HFFc6 (cell line): ENCODE measurements at places on chromosomes 16 and 17. TPM values are rescaled to one million over a fixed set of nuclear protein-coding genes. Genes with fewer than 3 reads are reported as not detected.

- H3K36me3 ChIP-seq, result no peaks in the 10 kb centered on the region
- no peaks in the 10 kb centered on the region for H3K4me1 ChIP-seq
- DNase-seq, result no peak
- H3K27me3 ChIP-seq, result peaks cover 42% of the 10 kb centered on the region
- H3K4me3 ChIP-seq, result no peak overlapping the region
These were observed 126.9 kb downstream of the MRM1 start for GRCh38 chr17:36728030-36728991.

DNA sequence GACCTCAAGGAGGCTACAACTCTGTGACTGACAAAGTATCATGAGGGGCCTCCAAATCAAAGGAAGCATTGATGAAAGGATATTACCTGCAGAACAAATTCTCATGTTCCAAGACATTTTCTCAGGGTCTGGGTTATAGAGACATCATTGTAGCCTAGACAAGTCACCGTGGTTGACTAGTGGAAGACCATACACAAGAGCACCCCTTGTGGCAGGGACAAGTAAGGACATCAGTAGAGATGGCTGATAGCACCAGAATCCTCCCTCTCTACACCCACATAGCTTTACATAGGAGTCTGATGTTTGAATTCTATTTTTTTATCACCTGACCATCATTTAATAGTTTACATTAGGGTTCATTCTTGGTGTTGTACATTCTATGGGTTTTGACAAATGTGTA lies 32.5 kb upstream of the CDH8 start:
- H3K4me1 ChIP-seq, result no peaks in the 10 kb centered on the region
- H3K36me3 ChIP-seq, result no peaks in the 10 kb centered on the region
- peaks cover 2% of the 10 kb centered on the region; the same call in 1 of the 2 replicates for H3K27me3 ChIP-seq
- H3K4me3 ChIP-seq, result no peak overlapping the region
- H3K27ac ChIP-seq, result no peak overlapping the region

GRCh38 chr17:34726536-34727384 lies 147.4 kb downstream of the TMEM132E start:
- H3K36me3 ChIP-seq, result peaks cover 3% of the 10 kb centered on the region; the same call in 1 of the 2 replicates
- no peak overlapping the region for H3K4me3 ChIP-seq
- H3K27me3 ChIP-seq, result no peaks in the 10 kb centered on the region; the same call in 1 of the 2 replicates
- no peaks in the 10 kb centered on the region for H3K4me1 ChIP-seq

GRCh38 chr16:65392806-65393565 lies 271.1 kb upstream of the CDH11 start:
- no peak overlapping the region for H3K4me3 ChIP-seq
- no peak for DNase-seq
- no peaks in the 10 kb centered on the region; the same call in 1 of the 2 replicates for H3K27me3 ChIP-seq
- H3K36me3 ChIP-seq, result peaks cover 16% of the 10 kb centered on the region
- H3K27ac ChIP-seq, result no peak overlapping the region

DNA sequence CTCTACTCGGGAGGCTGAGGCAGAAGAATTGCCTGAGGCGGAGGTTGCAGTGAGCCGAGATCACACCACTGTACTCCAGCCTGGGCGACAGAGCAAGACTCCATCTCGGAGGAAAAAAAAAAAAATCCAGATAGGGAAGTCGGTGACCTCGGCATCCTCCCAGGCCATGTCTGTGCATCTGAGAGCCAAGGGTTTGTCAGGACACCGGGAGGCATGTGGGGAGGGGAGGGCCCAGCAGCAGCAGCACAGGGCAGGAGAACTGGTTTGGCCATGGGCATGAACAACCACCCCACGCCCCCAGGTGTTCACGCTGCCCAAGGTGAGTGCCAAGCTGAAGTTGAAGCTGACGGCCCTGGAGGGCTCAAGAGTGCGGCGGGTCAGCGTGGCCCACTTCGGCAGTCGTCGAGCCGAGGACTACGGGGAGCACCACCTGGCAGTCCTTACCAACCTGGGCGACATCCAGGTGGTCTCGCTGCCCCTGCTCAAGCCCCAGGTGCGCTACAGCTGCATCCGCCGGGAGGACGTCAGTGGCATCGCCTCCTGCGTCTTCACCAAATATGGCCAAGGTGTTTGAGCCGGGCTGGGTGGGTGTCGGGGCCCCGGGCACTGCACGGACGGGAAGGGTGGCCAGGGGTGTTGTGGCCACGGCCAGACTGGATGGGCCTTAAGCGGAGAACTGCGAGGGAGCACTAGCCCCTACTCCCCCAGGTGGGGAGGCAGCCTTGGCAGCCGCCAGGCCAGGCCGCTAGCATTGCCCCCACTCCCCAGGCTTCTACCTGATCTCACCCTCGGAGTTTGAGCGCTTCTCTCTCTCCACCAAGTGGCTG lies 14.7 kb upstream of the MYO15B start:
- no peak for DNase-seq
- no peak overlapping the region for H3K27ac ChIP-seq
- no peaks in the 10 kb centered on the region for H3K36me3 ChIP-seq
- H3K27me3 ChIP-seq, result peaks cover 25% of the 10 kb centered on the region

- H3K27me3 ChIP-seq, result peaks cover 4% of the 10 kb centered on the region
- peaks cover 16% of the 10 kb centered on the region for H3K36me3 ChIP-seq
- peak overlapping the region; percentile 97 for H3K27ac ChIP-seq
- peak; percentile 83 for DNase-seq
These were observed 68.8 kb downstream of the AMFR start for GRCh38 chr16:56356276-56357240.

DNA sequence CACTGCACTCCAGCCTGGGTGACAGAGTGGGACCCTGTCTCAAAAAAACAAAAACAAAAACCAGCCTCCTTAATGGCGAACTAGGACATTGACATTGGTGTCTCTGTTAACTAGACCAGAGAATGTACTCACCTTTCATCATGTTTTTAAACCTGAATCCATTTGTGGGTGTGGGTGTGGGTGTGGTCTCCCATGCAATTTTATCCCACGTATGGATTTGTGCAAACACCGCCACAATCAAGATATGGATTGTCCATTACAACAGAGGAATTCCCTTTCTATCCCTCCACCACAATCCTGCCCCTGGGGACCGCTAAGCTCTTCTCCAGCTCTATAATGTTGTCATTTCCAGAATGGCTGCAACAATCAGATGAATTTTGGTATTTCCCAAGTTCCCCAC lies 49.9 kb downstream of the DNAH17 start:
- H3K4me3 ChIP-seq, result no peak overlapping the region
- no peaks in the 10 kb centered on the region for H3K36me3 ChIP-seq
- no peak overlapping the region for H3K27ac ChIP-seq
- H3K4me1 ChIP-seq, result no peaks in the 10 kb centered on the region
- H3K27me3 ChIP-seq, result peaks cover 20% of the 10 kb centered on the region

DNA sequence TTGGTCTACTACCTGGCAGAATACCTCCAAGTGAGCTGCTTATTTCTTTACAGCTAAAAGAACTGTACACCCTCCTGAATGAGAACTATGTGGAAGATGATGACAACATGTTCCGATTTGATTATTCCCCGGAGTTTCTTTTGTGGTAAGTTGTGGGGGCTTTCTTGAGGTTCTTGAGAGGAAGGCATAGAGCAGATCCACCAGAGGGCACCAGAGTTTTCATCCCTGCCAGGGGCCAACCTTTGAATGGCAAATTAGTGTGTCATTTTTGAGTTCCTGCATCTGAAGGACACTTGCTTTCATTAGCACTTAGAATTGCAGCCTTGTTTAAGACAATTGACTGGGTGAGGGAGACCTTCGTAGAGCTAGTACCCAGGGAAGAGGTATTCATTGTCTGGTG lies 35.0 kb downstream of the NMT1 start:
- no peak overlapping the region for H3K4me3 ChIP-seq
- peaks cover 48% of the 10 kb centered on the region for H3K36me3 ChIP-seq
- peaks cover 45% of the 10 kb centered on the region for H3K4me1 ChIP-seq
- peaks cover under 1% of the 10 kb centered on the region; the same call in 1 of the 2 replicates for H3K27me3 ChIP-seq

GRCh38 chr16:81035975-81036750 lies 521 bp downstream of the ATMIN start:
- H3K27ac ChIP-seq, result peak overlapping the region; percentile 73
- H3K4me1 ChIP-seq, result peaks cover 17% of the 10 kb centered on the region
- peak; percentile 2 for DNase-seq
- peaks cover 2% of the 10 kb centered on the region for H3K27me3 ChIP-seq
- H3K4me3 ChIP-seq, result peak overlapping the region; percentile 94

DNA sequence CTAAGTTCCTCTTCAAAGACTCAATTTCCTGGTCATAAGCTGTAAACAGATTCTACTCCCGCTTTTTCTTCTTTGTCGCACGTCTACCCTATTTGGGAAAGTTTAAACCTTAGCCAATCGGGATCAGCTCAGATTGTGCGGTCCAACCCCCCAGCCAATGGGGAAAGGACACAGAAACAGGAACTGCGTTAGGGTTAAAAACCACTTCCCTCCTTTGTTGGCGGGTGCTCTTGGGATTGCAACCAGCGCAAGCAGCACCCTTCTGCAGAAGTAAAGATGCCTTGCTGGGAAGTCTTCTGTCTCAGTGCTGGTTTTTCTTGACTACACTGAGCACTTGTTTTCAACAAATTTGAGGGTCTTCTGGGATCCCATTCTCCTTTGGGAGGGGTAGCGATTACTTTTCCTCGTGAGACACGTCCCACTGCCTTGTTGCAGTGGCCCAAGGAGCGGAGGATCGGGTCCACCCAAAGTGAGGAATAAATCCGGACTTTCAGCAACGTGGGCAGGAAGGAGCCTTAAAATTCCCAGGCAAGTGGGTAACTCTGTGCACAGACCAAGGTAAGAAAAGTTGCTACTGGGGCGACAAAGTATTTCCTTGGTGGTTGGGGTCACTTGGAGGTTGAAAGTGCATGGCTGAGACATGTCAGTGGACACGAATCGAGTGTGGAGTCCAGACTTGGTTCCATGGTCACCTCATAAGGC lies 1.0 kb upstream of the YPEL3 start:
- H3K4me1 ChIP-seq, result peaks cover 17% of the 10 kb centered on the region
- H3K27me3 ChIP-seq, result peaks cover 4% of the 10 kb centered on the region
- H3K27ac ChIP-seq, result peak overlapping the region; percentile 69
- DNase-seq, result no peak
- H3K36me3 ChIP-seq, result peaks cover 16% of the 10 kb centered on the region

DNA sequence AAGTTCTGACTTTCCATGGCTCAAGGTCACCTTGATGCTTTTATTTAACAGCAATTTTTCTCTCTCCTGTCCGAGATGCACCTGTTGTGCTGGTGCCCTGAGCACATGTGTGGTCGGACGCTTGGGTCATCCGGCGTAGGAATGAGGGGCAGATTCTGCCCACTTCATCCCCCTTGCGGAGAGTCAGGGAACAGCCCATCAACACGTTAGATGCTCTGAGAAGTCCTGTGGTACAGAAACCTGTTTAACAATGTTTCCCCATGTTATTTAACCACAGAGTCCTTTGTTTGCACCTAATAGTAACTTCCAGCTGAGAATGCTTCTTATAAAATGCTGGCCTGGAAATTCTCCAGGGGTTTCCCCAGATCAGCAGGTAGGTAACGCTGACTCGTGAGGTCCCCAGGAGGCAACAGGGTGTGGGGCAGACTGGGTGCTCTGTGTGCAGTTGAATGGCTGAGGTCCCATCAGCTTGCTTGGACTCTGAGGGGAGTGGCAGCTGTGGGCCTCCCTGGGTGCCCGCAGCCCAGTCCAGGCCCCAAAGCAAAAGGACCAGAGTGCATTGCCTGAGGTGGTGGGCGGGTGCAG lies 17.8 kb downstream of the DOC2B start:
- no peak overlapping the region for H3K27ac ChIP-seq
- H3K4me1 ChIP-seq, result no peaks in the 10 kb centered on the region
- no peak for DNase-seq
- no peak overlapping the region for H3K4me3 ChIP-seq

DNA sequence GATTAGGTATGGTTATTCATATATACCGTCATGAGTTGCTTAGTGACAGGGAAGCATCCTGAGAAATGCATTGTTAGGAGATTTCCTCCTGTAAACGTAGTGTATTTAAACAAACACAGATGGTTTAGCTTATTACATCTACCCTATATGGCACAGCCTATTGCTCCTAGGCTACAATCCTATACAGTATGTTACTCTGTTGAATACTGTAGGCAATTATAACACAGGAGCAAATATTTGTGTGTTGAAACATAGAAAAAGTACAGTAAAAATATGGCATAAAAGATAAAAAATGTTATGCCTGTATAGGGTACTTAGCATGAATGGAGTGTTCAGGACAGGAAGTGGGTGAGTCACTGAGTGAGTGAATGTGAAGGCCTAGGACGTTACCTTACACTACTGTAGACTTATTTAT lies 157.7 kb downstream of the CDH11 start:
- H3K4me3 ChIP-seq, result no peak overlapping the region
- peaks cover 9% of the 10 kb centered on the region; the same call in 1 of the 2 replicates for H3K27me3 ChIP-seq
- H3K27ac ChIP-seq, result peak overlapping the region; percentile 75

DNA sequence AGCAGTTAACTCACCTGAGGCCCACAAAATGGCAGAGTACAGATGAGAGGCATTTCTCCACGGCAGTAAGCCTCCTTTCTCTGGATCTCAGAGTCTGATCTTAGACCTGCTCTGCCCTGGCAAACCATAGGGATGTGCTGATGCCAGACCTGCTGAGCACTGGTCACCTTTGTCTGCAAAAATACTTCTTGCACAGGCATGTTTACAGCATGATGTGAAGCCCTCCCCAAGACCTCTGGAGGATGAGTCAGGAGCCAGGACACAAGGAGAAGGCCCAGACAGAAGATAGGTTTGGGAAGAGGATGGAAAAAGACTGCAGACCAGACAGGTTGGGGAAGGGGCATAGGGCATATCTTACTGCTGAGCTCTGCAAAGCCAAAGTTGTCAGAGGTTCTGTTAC lies 426.6 kb downstream of the PMP22 start:
- no peak overlapping the region for H3K4me3 ChIP-seq
- H3K27me3 ChIP-seq, result peaks cover 3% of the 10 kb centered on the region
- no peak overlapping the region for H3K27ac ChIP-seq
- peaks cover 76% of the 10 kb centered on the region for H3K4me1 ChIP-seq
- peaks cover 29% of the 10 kb centered on the region for H3K36me3 ChIP-seq

- no peak overlapping the region for H3K4me3 ChIP-seq
- no peak overlapping the region for H3K27ac ChIP-seq
- H3K4me1 ChIP-seq, result peaks cover 17% of the 10 kb centered on the region
- H3K36me3 ChIP-seq, result no peaks in the 10 kb centered on the region
- H3K27me3 ChIP-seq, result peaks cover 27% of the 10 kb centered on the region
- no peak for DNase-seq
These were observed 20.1 kb downstream of the WFDC1 start for GRCh38 chr16:84314814-84315213.

DNA sequence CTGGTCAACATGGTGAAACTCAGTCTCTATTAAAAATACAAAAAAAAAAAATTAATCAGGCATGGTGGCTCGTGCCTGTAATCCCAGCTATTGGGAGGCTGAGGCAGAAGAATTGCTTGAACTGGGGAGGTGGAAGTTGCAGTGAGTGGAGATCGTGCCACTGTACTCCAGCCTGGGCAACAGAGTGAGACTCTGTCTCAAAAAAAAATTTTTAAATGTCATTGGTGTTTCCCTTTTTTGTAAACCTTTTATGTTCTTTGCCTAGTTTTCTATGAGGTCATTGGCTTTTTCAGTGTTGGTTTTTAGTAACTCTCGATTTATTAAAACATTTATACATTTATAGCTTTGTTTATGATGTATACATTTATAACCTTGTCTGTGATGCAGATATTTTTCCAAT lies 18.2 kb downstream of the NLRC5 start:
- peaks cover 33% of the 10 kb centered on the region for H3K4me1 ChIP-seq
- H3K4me3 ChIP-seq, result no peak overlapping the region
- no peaks in the 10 kb centered on the region for H3K27me3 ChIP-seq

GRCh38 chr17:16378636-16379282 lies 2.1 kb upstream of the UBB start:
- H3K27ac ChIP-seq, result no peak overlapping the region
- H3K4me1 ChIP-seq, result peaks cover 30% of the 10 kb centered on the region
- H3K4me3 ChIP-seq, result peak overlapping the region; percentile 11; the same call in 1 of the 2 replicates
- peaks cover 25% of the 10 kb centered on the region for H3K36me3 ChIP-seq
- DNase-seq, result no peak

The SLC43A2 gene
- total RNA-seq, result 6.5 to 9.3 TPM (median 9.2 TPM) in 3 replicates

The C16orf96 gene
- not detected in 3 replicates for total RNA-seq

The CIITA gene
- total RNA-seq, result 0.07 to 0.24 TPM (median 0.18 TPM) in 3 replicates

The CMTM2 gene
- total RNA-seq, result not detected in 3 replicates
